ENCODE measurements at places on chromosomes 7 and 10.

- no peak for DNase-seq
Observed at GRCh38 chr10:21053953-21054690, 157.0 kb upstream of the NEBL start.

DNA sequence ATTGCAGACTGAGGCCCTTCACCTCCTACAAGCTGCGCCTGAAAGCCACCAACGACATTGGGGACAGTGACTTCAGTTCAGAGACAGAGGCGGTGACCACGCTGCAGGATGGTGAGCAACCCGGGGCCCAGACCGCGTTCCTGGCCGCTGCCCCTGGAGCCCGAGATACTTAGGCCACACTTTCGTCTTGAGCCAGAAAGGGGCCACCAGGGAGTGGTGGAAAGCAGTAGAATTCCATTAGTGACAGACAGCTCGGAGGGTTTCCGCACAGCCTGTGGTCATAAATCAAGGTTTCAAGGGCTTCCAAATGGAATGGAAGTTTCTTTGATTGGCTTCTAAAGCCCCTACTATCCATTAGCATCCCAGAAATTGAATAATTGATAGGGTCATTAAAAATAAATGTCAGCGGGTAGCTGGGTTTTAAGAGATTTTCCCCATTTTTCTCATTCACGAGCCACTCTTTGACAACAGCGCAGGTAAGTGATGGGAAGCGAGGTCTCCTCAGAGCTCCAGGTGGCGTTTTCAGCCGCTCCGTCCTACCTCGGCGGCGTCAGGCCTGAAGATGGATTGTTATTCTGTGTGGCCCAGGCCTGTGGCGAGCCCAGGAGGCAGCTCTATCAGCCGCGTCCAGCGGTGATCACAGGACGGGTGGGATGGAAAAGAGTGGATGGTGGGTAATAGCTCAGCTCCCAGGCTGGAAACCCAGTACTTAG is 523.5 kb upstream of the FOXK1 start:
- DNase-seq = no peak

- no peak for DNase-seq
Observed at GRCh38 chr7:133190172-133190528, 62.7 kb upstream of the EXOC4 start.

- no peak for DNase-seq
Observed at GRCh38 chr7:38351601-38352000, 78.2 kb upstream of the TARP start.

DNA sequence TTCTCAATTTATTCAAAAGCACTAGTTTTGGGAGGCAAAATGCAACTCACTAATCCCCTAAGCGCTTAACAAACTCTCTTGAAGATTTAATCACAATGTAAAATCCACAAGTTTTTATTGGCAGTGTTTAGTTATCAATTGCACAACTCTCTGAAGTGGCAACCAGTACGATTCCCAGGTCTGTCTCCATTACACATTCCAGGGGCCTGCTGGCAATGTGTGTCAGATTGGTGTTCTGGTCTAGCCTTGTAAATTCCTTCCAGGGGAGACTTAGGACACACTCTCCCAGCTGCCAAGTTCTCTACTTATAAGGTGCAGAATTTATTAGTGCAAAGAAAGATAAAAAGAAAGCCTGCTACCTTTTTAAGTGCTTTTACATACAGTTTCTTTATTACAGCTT is 164.7 kb upstream of the HPS1 start:
- DNase-seq = no peak

DNA sequence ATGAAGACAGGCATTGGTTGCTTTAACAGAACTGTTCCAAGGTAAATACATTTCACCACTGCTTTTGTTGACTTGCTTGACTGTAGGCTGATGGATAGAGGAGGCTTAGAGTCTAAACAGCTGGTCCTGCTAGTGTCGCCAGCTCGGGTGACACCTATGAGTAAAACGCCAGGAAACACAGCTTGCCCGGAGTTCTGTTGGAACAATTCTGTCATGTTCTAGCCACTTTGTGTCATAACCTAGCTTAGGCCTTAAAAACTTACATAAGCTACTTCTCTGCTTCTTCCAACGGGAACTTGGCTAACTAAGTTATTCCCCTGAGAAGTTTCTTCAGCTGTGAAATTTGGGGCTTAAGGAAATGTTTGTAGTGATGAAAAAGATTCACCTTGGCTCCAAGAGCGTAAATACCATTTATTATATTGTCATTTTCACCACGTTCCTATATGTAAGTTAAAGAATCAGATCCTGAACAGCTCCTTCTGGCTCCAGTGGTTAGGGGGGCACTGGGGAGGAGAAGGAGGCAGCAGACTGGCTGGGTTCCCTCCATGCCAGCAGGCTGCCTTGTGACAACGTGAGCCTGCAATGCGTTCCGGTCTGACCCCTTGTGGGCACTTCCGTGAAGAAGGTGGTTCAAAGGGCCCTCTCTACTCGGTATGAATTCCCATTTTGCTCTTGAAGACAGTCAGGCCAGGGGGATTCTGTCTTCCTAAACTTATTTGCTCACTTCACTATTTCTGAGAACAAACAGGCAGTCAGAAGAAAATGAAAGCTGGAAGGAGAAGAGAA is 253.2 kb downstream of the BMPER start:
- DNase-seq = no peak

DNA sequence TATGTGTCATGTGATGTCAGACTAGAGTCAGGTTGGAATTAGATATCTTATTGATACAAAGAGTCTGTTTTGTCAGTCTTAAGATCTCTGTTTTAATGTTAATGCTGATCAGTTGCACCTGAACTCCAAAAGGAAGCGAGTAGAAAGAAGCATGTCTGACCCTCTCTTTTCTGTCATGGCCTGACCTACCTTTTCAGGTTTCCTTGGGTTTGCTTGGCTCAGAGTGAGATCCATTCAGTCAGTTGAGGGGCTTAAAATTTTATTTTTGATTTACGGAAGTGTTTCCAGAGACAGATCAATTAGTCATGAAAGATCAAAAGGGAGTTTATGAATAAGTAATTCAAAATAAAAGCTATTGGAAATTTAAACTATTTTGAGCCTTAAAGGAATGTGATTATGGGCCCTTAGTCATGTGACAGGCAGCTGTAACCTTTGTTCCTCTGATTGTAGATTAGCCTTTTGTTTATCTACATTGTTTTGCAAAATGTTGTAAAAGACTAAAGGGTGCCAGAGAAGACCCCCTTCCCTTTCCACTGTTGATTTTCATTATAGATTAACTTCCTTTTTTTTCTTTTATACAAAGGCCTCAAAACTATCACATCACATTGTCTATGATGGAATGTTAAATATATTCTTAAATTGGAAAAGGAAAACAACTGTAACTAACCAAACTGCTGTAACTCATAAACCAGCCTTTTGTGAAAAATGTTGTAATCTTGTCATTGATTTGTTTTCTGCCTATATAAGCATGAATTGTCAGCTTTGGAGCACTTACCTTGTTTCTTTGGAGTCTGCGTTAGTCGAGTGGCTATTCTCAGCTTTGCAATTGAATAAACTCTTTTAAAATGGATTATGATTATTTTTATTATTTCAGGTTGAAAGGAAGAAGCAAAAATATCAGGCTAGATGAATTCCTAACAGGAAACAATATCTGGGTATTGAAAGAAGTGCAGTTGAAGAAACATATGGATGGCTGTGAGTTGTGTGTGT is 195.5 kb upstream of the MBL2 start:
- DNase-seq = no peak

DNA sequence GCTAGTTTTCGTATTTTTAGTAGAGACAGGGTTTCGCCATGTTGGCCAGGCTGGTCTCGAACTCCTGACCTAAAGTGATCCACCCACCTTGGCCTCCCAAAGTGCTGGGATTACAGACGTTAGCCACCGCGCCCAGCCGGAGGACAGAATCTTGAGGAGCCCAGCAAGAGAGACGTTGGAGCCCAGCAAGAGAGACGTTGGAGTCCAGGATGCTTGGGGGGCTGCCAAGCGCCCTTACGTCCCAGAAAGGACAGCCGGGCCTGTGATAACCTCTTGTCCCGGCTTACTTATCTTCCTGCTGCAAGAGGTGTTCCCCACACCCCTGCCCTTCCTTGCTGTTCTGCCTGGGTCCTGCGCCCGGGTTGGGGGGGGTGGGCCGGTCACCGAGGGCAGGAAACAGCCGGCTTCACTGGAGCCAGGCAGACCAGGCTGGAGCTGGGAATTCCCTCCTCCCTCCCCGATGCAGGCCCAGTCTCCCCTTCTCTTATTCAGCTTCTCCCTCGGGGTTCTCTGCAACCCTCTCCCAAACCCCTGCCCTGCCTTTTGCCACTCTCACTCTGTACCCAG is 1.9 kb upstream of the EPHB4 start:
- no peak for DNase-seq

DNA sequence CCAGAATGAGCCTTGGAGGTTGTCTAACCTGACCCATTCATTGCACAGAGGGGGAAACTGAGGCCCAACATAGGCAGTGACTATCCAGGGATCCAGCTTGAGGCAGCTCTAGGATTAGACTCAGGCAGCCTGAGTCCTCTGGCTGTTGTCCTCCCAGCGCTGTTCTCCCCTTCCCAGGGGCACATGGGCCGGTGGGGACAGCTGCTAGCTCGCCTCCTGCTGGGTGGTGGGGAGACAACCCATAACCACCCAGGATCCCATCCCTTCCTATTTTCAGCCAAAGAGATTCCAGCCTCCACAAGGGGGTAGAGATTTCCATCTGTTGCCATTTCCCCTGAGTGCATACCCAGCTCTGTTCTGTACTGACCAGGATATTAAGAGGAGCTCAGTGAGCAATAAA is 145.1 kb upstream of the GPR26 start:
- no peak for DNase-seq

GRCh38 chr10:5844345-5845055 is 31.3 kb upstream of the GDI2 start:
- no peak for DNase-seq

DNA sequence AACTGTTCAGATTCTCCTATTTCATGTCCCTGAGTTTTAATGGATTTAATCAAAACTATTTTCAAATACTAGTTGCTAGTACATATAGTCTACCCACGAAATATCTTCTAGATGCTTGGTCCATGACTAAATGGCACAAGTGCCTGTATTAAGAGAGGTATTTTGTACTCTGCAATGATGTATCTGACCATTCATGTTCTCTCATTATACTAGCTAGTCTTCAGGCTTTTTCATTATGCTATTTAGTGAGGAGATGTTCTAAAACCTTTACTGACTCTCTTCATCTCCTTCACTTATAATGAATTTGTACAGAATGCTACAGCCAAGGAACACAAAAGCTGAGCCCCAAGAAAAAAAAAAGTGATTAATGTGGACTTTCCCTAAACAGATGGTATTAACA is 222.5 kb downstream of the AHR start:
- no peak for DNase-seq

DNA sequence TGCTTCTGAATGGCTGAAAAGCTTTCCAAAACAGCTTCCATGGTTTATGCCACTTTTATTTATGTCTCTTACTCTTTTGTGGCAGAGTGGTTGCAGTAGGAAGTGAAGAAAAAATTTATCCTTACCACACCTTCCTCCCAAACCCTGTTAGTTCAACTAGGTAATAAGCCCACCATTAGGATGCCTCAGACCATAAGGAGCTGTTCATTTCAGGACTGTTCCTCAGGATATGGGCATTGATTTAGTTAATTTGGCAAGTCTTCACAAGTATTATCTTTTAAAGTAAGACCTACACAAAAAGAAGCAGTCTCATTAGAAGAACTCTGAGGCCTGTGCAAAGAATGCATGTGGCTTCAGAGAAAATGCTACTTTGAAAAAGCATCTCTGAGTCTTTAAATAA is 82.9 kb upstream of the PDLIM1 start:
- DNase-seq = no peak

- DNase-seq = no peak
Observed at GRCh38 chr7:81298951-81299666, 380.3 kb upstream of the SEMA3C start.

DNA sequence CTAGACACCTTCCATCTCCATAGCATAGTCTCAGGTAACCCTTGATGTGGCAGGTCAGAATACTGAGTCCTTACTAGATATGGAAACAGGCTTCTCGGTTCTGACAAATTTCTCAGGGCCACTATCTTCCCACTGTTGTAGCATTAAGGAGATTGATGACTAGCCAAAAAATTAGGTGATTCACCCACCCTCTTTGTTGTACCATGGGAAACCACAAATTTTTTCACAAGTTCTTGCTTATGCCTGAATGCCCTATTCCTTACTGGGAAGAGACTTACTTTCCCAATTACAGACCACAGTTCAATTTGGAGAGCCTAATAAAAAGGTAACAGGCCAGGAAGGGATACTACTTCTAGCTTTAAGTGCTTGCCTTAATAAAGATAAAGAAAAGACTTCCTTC is 948.8 kb downstream of the GRM8 start:
- no peak for DNase-seq

DNA sequence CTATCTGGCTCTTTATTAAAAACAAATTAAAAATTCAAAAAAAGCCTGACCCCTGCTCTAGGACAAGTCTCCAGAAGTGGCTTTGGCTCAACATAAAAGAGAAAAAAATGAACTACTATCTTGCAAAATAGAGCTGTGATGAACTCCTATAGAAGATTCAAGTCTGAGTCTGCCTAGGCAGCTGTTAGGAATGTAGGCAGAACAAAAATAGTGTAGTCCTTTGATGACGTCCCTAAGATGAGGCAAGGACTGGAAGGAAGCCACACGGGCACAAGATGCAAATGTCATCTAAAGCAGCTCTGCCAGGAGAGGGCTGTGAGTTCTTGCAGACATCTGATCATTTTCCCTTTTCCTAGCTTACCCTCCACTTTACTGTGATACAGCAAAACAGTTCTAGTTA is 20.5 kb downstream of the ASNS start:
- DNase-seq = no peak

DNA sequence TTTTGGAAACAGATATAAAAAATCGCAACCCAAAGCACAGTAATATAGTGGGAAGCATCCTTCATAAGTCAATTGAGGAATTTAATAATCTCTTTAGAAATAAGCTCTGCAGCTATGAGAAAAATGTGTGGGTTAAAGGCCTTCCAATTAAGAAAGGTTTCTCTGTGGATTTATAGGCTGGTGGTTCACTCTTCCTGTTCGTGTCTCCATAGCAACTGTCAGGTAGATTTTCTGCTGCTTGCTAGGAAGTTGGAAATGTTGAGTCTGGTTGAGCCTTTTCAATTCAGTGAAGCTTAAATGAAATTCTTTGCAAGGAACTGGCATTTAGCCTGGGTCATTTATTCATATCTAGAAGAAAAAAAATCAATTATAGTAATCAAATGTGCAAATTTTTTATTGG is 652.8 kb upstream of the CELF2 start:
- DNase-seq = no peak

DNA sequence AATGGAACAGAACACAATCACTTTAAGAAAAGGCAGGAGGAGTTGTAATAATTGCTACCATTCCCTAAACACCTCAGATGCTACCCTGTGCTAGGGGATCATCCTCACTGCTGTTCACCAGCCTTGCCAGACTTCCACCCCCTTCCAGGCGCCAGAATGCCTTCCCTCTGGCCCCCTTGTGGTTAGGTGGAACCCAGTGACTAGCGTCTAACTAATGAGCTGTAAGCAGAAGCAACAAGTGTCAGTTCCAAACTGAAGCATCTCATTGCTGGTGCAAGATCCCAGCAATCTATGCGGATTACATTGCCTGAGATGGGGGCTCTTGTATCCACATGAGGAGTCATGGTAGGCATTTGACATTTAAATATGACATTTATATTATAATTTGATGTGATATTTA is 86.6 kb downstream of the FRMD4A start:
- no peak for DNase-seq

GRCh38 chr7:151211155-151211772 is 976 bp upstream of the H2BK1 start:
- DNase-seq = no peak

All from activated CD4-positive, alpha-beta T cell treated with anti-CD3 and anti-CD28 coated beads, Interleukin-2, amount 50 U/mL, for 24 hours (primary cell).